GF-D8 (cell line): ENCODE measurements at places on chromosomes 1 and 21.

DNA sequence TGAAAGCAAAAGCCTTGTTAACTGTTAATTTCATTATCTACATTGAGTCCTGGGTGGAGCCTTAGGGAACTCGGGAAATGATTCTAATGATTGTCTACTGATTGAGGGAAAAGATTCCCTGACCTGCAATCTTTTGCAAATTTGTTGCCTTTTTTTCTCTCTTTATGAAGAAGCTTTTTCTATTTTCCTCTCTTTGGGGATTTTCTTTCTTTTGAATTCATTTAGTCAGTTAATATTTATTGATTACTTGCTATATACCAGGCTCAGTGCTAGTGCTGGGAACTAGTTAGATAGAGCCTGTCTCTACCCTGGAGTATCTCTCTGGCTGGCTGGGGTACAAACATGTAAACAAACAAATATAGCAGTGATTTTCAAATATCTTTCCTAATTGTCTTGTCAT is 71.2 kb upstream of the CACYBP start:
- DNase-seq: no peak

GRCh38 chr1:100799954-100800612 is 80.5 kb downstream of the VCAM1 start:
- DNase-seq: no peak

DNA sequence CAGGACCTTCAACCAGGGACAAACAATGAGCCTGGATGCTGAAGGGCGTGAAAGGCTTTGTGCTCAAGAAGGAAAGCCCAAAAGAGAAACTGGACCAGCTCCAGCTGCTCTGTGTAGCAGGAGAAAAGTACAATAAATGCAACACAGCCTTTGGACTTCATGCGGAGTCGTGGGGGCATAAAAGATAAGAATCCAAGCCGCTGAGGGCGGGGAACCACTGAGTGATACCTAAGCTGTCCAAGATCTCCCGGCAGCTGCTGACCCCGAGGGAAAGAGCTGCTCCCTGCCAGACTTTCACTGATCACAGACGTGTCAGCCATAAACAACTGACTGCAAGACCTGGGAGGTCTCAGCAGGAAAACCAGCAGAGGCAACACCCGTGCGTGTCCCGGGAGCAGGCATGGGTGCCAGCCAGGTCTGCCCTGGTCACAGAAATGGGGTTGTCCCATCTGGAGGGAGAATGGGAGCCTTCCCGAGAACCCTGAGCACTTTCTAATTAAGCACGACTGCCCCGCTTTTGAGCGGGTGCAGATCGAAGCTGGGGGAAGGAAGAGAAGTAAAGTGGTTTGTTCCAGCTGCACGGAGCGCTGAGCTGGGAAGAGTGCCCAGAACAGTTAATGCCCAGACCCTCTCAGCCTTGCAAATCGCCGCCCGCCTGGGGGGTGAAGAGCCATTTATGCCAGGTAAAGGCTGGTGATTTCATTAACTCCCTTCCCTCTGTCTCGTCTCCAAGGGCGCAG is 68.3 kb upstream of the TARDBP start:
- no peak for DNase-seq

DNA sequence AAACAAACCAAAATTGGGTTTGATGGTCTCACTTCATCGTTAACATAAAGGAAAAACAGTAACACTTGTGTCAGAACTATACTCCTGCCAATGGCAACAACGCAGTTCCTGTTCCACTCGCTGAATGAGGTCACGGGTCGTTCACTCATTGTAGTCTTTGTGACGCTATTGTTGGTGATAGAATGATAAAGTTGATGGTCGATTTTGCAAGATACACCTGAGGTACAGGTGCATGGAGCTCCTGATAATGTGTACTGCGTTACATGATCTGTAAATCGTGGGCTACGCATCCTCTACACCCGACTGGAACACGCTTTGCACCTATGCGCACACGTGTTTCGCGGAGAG is 391 bp upstream of the CENPS start:
- DNase-seq: no peak

DNA sequence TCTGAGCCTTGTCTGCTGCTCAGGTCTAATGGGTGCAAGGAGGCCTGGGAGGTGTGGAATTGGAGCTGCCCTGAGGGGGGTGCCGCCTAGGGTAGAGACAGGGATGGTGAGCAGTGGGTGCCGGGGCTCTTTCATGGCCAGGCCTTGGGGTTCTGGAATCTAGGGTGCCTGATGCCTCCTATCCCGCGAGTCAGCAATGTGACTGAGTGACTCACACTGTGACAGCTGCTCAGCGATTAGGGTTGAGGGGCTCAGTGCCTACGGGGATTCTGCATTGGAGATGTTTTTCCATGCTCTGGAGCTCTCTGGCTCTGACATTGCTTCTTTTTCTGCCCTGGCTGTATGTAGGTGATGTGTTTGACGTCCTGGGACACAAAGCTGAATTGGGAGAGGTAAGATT is 16.8 kb downstream of the ATP8B2 start:
- DNase-seq: no peak

GRCh38 chr1:11178021-11179015 is 10.8 kb upstream of the ANGPTL7 start:
- no peak for DNase-seq

DNA sequence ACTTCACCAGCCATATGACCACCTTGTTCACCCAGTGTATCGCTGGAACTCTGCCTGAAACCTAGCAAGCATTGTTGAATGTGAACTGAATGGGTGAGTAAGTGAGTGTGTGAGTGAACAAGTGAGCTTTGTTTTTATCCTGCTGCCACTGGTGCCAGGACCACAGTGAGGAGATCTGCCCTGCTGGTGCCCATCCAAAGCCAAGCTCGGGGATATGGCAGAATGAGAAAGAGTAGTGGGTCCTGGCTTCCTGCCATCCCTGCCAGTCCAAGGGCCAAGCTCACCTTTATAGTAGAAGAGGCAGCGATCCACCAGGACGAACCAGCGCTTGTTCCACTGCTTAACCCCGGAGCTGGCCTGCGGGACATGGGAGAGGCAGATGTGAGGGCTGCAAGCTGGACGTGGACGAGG is 53.4 kb upstream of the GOLT1A start:
- no peak for DNase-seq

DNA sequence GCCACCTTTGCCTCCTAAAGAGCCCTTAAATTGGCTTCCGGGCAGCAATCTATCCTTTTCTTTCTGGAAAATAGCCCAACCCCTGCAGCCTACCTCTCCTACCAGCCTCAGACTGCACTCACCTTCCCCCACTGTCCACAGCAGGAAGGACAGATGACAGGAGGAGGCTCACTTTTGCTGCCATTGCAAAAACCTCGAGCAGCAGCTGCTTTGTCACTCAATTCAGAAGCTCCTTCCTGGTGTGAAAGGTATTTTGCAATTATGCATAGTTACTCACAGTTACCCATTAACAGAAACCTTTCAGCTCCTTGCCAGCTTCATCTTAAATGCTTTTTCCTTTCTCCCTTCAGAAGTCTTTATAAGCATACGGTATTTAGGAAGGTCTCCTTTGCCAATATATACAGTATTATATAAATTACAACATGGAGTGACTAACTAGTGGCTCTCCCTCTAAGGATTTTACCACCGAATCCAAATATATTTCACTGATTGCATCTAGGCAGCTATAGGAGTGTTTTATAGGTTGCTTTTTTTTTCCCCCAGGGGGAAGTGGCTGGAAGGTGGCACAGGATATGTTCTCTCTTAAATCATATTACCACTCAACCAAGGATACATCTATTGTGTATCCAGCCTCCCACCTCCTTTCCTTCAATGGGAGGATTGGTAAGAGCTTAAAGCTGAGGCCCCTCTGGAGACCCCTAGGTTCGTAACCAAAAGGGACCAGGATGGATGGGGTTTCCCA is 142.1 kb upstream of the IPO9 start:
- DNase-seq: peak; percentile 90

DNA sequence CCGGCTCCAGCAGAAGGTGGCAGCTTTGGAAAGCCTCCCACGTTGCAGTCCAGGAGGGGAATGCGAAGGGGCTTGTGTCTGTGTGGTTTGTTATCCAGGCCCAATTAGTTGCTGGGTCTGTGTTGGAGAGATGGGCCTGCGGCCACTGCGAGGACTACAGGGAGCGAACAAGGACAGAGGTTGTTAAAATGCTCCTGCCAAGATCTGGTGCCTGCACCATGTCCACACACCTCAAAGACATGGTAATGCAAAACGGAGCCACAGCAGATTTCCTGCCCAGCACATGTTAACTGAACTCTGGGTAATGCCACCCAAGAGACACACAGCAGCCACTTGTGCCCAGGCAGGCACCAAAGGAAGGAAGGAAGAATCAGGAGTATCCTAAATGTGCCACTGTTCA is 18.6 kb downstream of the GRIK3 start:
- DNase-seq: no peak

DNA sequence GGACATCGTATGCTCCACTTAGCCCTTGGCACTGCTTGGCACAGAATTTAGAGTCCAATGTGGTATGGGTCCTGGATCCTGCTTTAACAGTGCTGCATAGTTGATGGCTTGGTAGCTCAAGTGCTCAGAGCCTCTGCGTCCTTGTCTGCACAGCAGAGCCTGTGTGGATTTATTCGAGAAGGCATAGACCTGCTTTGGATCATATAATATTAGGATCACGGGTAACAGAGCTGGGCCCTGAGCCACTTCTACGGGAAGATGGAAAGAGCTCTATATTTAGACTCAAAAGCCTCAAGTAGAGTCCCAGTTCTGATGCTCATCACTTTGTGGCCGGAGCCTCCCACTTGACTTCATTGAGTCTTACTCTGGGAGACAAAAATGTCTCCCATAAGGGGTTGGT is 164.4 kb upstream of the EDN2 start:
- DNase-seq: no peak

GRCh38 chr1:159421821-159422220 is 10.2 kb upstream of the OR10J4 start:
- no peak for DNase-seq

DNA sequence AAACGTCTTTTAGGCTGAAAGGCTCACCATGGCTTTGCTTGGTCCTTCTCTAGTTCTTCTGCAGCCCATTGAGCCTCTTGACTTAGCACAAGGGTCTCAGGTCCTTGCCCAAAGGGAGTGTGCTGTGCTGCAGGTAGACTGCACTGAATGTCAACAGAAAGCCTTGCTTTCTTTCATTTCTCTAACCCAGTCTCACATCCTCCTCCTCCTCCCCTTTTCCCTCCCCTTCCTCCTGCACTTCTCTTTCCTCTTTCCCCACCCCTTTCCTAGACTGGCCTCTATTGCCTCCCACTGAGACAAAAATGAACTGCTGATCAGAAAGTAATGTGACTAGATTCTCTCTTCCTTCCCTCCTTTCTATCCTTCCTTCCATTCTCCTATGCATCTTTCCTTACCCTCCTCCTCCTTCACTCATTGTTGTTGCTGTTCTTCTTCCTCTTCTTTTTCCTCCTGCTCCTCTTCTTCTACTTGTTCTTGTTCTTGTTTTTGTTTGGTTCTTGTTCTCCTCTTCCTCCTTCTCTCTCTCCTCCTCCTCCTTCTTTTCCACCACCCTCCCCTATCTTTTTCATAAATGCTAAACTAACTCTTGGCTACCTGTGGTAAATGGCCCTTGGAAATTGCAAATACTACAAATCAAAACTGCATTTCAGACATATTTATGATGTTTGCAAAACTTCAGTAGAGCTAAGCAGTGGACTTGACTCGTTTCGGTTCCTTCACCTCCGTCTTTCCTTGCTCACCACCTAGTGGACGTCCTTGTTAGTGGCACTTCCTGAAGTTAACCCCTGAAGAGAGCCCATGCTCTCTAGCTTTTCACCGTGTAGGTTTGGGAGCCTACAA is at the start of gene SELL:
Gene SELL (minus strand): TSS at position 152 of the 840 bp plus-strand sequence. CDS start 122 bp downstream, at position 30.
- peak; percentile 44 for DNase-seq

GRCh38 chr1:182317611-182318161 is 73.9 kb downstream of the GLUL start:
- no peak for DNase-seq

DNA sequence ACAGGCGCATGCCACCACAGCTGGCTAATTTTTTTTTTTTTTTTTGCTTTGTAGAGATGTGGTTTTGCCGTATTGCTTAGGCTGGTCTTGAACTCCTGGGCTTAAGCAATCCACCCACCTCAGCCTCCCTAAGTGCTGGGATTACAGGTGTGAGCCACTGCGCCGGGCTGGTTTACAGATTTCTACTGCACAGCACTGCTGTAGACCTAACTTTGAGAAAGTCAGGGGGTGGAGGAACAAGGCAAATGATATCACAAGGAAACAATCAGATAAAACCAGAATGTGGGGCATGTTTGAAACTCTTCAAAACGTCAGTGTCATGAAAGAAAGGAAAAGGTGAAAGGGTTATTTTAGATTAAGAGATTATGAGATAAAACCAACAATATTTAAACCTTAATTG is 45.3 kb downstream of the URB2 start:
- no peak for DNase-seq

- no peak for DNase-seq
Measured at GRCh38 chr1:193083365-193084088, 21.7 kb downstream of the GLRX2 start.

DNA sequence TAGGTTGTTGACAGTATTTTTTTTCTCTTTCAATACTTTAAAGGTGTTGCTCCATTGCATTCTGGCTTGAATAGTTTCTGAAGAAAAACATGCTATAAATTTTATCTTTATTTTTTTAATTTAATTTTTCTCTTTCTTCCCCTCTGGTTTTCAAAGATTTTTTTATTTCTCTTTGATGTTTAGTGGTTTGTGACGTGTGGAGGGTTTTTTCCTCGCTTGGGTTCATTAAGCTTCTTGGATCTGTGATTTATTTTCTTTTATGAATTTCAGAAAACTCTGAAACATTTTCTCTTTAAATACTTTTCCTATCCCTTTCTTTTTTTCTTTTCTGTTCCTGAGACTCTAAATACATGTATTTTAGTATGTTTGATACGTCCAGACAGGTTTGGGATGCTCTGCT is 9.3 kb downstream of the SLC30A7 start:
- DNase-seq: no peak

GRCh38 chr1:59043796-59044195 is 253.1 kb upstream of the FGGY start:
- no peak for DNase-seq

DNA sequence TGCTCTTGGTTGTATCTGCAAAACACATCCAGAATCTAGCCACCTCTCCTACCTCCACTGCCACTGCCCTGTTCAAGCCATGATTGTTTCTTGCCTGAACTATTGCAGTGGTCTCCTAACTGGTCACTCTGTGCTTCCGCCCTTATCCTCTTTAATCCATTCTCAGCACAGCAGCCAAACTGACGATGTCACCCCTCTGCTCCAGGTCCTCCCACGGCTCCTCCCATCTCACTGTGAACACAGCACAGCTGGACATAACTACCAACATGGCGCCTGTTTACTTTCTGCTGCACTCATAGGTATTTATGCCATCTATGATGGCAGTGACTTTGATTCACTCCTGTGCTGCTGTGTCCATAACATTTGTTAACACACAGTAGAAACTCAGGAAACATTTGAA is 406.7 kb downstream of the DISC1 start:
- DNase-seq: no peak

DNA sequence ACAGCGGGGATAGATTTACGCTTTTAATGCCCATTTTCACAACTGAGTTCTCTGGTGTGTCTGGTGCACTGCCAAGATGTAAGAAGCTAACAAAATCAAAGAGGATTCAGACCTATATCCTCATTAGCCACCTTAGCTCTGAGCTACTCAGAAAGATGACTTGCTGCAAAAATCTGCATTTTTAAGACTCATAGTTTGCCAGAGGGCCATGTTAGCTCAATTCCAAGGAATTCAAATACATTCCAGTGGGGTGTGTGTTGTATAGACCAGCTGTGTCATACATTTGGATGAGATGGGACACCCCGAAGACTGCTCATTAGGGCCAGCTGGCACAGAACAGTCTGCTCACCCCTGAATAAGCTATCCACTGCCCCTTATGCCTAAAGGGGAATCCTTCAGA is 8.9 kb downstream of the DENND2D start:
- DNase-seq: no peak

- DNase-seq: peak; percentile 80
Measured at GRCh38 chr1:51433269-51433971, 85.6 kb downstream of the EPS15 start.
